ENCODE measurements at places on chromosomes 11 and 22. TPM values are rescaled to one million over a fixed set of nuclear protein-coding genes. Genes with fewer than 3 reads are reported as not detected.

DNA sequence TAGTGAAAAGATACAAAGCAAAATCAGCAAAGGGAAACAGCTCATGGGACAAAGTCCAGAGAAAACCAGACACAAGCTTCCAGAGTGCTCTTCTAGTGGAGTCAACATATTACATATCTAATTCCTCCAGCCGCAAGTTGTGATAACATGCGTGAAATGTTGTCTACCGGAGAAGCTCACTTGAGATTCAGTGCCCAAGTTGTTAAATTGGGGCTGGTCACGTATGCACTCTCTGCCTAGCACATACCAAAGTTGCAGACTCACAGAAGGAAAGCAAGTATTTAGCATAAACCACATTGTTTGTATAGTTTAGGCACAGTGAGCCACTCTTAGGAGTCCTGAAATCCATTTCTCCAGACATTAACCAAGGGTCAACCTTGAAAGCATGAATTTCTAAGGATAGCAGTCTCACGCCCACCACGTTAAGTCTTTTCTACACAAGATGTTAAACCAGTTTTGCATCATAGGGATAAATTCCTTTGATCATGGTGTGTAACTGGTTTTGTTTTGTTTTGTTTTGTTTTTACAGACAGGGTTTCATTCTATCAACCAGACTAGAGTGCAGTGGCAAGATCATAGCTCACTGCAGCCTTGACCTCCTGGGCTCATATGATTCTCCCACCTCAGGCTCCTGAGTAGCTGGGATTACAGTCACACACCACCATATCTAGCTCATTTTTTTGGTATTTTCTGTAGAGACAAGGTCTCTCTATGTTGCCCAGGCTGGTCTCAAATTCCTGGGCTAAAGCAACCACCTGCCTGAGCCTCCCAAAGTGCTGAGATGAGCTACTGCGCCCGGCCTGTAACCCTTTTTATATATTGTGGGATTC, 39.5 kb upstream of the EP300 start:
- H3K27me3 ChIP-seq: no peaks in the 10 kb centered on the region
- no peak overlapping the region for H3K4me3 ChIP-seq
- peak overlapping the region; percentile 43 for H3K27ac ChIP-seq
- no peaks in the 10 kb centered on the region for H3K36me3 ChIP-seq

DNA sequence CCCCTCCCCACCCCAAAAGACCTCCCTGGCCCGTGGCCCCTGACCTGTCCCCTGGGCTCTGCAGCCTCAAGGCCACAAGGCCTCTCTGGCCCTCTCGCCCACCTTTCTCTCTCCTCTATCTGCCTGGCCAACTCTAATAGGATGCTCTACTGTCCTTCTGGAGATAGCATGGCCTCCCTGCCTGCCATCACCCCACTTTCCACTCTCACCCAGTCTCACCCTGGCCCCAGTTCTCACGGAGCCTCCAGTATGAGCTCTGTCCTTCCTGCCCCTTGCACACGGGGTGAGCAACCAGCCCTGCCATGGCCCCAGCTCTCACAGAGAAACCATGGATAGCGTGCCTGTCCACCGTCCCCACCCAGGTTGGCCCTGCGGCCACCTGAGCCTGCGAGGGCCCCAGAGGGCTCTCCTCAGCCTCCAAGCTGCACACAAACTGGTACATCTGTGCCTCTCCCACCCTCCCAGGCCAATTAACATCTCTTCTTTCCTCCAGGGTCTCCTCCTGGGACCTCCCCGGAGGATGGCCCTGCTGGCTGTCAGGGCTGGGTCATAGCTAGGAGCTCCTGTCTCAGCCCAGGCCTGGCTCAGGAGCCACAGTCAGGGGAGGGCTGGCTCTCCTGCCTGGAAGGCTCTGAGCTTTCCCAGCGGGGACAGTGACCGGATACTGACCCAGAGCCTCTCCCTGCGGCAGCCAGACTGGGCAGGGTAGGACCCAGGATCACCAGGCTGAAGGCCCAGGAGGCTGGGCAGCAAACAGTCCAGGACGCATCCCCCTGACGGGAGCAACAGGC, 22.3 kb downstream of the RTN4R start:
- no peaks in the 10 kb centered on the region for H3K27me3 ChIP-seq
- H3K4me3 ChIP-seq: no peak overlapping the region
- H3K4me1 ChIP-seq: no peaks in the 10 kb centered on the region
- DNase-seq: no peak
- H3K36me3 ChIP-seq: no peaks in the 10 kb centered on the region

DNA sequence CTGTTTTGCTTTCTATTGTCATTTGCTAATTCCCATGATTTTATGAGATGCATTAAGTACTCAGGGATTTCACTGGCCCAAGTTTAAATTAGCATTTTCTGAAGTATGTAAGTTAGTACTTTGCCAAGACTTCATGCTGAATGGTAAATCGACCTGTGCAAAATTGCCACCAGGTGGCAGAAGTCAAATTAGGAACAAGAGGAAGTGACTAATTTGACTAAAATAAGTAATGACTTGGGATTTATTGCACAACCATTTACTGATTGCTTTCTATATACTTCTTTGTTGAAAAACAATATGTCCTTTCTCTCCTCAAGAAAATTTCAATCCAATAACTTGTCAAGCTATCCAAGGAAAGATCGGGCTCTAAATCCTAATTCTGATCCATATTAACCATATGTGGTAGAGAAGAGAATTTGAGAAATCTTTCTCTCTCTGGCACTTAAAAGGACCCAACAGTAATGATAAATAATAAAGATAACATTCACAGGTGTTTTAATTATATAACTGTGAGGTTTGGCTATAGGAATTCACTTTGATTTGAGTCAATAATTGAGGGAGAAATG, 253.7 kb upstream of the CHORDC1 start:
- no peaks in the 10 kb centered on the region for H3K36me3 ChIP-seq
- no peaks in the 10 kb centered on the region for H3K4me1 ChIP-seq
- H3K27ac ChIP-seq: no peak overlapping the region
- DNase-seq: peak; percentile 57

DNA sequence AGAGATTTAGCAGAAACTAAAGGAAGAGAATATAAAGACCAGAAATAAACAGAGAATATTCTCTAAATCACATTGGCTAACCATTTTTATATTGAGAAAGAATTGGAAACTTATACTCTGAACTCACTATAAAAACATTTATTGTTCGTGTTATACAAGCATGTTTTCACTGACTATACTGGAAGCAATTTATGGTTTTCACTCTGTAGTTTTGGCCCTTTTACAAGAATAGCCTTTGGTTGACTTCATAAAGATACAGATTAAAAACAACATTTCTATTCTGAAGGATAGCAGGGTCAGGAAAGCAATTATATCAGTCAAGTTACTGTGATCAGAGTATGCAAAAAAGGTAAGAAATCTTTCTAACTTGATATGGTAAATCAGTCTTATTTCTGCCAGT, 965.7 kb upstream of the FAT3 start:
- no peak overlapping the region for H3K27ac ChIP-seq
- DNase-seq: no peak
- H3K27me3 ChIP-seq: no peaks in the 10 kb centered on the region

DNA sequence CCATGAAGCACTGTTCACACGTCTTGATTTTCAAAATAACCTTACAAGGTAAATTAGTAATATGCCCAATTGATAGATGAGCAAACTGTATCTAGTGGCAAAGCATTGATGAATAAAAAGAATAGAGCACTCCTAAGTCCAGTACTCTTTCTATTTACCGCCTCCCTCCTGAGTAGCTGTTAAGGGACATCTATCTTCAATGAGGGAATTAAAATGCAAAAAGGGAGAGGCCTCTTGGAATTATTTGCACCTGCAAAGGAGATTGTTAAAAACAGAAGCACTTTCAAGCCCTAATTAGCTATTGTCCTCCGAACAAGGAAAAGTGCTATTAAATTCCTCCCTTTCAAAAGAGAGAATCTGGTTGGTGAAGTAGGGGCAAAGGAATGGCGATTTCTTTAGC, 6.8 kb upstream of the GALNT18 start:
- no peaks in the 10 kb centered on the region for H3K36me3 ChIP-seq
- H3K4me1 ChIP-seq: no peaks in the 10 kb centered on the region
- peaks cover 38% of the 10 kb centered on the region for H3K27me3 ChIP-seq
- no peak for DNase-seq
- H3K27ac ChIP-seq: no peak overlapping the region

DNA sequence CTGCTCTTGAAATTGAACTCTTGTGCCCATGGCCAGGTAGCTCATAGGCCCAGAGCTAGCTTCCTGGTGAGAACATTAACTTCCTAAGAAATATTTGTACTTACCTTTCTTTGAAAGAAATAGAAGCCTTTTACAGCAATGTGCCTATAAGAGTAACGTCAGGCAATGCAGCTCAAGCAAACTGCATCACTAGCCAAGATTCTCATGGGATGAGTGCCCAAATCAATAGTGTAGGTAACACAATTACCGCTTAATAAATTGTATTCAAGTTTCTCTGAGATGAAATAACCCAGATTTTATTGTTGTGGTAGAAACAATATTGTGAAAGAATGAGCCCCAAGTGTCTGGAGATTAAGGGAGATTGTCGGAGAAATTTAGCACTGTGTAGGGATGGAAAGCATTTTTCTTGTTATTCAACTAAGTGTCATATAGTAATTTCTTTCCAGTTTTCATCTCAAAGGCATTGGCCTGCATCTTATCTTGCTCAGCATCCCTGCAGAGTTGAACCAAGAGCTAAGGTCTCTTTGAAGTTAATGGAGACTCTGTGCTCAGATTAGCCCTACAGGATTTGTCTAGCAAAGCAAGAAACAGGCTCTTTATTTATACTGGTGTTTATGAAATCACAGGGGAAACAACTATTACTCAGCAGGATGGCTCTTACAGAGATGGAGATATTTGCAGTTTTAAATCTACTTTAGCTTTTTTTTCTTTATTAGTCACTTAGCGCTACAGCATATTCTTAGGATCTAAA, 321.0 kb upstream of the PDGFD start:
- H3K4me3 ChIP-seq: no peak overlapping the region
- H3K27me3 ChIP-seq: no peaks in the 10 kb centered on the region
- H3K27ac ChIP-seq: no peak overlapping the region

DNA sequence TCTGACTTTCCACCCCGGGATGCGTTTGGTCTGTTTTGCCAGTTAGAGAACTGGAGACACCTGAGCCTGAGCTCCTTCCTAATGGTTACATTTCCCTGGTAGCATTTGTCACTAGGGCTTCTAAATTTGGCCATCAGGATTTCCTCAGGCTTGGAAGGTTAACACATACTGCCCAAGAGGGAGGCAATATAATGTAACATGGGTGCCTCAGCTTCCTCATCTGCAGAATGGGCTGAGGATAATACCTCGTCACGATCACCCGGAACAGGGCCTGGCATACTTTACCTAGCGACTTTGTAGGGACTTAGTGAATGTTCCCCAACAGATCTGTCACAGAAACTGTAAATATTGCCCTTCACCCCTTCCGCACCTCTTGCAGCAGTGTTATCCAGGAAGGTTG, 11.3 kb downstream of the IL17RA start:
- no peaks in the 10 kb centered on the region for H3K27me3 ChIP-seq
- H3K27ac ChIP-seq: no peak overlapping the region
- DNase-seq: no peak
- H3K36me3 ChIP-seq: no peaks in the 10 kb centered on the region
- no peaks in the 10 kb centered on the region for H3K4me1 ChIP-seq
- no peak overlapping the region for H3K4me3 ChIP-seq

DNA sequence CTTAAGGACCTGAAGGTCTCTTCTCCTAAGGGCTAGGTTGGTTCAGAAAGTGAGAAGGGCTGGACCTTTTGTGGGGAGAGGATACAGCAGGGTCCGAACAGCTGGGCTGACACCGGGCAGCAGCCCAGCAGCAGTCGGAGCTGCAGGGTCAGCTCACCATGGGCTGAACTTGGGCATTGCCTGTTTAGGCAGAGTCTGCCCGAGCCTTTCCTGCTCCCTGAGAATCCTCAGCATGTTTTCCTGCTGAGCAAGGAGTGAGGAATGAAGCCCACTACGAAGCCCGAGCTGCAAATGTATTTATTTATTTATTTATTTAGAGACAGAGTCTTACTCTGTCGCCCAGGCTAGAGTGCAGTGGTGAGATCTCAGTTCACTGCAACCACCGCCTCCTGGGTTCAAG, 83.9 kb downstream of the PTPRJ start:
- H3K36me3 ChIP-seq: peaks cover 4% of the 10 kb centered on the region
- DNase-seq: peak; percentile 33
- peak overlapping the region; percentile 27 for H3K4me3 ChIP-seq
- no peaks in the 10 kb centered on the region for H3K27me3 ChIP-seq

- no peak overlapping the region for H3K27ac ChIP-seq
- no peak overlapping the region for H3K4me3 ChIP-seq
- no peaks in the 10 kb centered on the region for H3K36me3 ChIP-seq
- H3K4me1 ChIP-seq: no peaks in the 10 kb centered on the region
Measured at GRCh38 chr11:17733261-17733660, 1.3 kb upstream of the KCNC1 start.

GRCh38 chr22:27686534-27686933, 115.0 kb downstream of the MN1 start:
- H3K4me1 ChIP-seq: peaks cover 20% of the 10 kb centered on the region
- H3K36me3 ChIP-seq: no peaks in the 10 kb centered on the region
- no peak overlapping the region for H3K4me3 ChIP-seq
- DNase-seq: peak; percentile 51
- H3K27me3 ChIP-seq: no peaks in the 10 kb centered on the region

The OR52H1 gene
- total RNA-seq: not detected

All from PC-9 (cell line).